ENCODE measurements at places on chromosomes 6 and 20.
A peak's percentile ranks its signal among the peaks of the same experiment; 100 is the strongest.

DNA sequence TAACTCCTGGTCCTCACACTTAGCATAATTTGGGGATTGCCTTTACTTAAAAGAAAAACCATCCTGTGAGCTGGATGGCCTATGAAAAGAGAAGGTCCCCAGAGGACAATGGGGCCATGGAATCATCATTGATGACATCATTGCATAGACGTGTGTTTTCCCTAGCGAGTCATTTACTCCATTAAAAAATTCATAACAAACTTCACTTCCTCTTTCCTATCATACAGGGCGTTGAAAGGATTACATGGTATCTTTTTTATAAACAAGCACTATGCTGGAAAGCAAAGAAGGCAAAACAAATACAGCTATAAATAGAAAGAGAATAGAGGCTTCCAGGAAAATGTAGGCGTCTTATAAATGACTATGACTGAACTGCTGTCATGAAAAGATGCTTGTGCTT lies 11.3 kb upstream of the COL12A1 start:
- DNase-seq = no peak

DNA sequence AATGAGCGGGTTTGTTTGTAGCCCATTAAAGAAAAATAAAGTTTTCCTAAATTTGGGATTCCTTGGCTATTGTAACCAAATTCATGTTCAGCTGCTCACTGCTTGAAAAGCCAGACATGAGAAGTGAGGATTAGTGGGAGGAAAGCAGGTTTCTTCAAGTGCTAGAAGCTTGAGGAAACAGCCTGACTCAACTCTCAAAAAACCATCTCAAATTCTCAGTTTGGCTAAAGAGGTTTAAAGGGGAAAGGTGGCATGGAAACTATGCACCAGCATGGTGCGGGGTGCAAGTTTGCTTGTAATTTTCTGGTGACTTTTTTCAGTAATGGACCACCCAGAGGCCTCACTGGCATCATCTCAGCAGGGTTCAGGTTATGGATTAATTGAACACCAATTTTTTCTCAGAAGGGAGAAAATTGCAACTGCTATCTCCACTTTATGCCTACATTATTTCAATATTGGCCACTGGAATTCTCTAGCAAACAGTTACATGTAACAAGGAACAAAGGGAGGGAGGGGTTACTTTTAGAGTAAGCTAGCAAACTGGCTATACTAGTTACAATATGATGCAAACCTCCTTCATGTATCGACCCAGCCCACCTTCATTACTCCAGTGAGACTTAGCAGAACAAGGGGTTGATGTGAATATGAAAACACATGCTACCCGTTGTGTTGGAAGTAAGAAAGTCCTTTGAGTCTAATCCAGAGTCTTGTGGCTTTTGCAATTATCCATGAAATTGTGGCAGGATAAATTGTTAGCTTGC lies 85.0 kb upstream of the IFNGR1 start:
- no peak for DNase-seq

- no peak for DNase-seq
These were observed 29.5 kb downstream of the KIF25 start for GRCh38 chr6:168026925-168027324.

DNA sequence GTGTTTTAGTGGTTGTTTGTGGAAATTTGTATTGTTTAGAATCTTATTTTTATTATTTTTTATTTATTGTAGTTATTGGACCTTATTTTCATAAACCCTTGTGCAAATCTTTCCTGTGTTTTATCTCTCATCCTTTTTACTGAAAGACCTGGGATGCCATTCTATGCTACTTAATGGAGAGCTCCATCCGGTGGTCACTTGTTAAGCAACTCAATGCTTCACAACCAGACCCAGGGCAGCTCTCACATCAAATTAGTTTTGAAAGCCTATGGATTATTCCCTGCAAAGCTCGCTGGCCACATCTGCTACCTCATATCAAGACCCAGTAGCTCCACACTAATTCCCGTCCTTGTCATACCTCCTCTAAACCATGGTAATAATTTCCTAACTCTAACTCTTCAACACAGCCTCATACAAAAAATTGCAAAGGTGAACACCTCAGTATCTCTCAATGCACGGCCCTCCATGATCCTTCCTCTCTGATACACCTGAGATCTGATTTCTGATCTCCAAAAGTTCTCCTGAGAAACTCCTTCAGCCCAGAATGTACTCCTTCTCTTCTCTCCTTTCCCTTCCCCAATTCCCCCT lies 296.6 kb upstream of the MANEA start:
- DNase-seq = peak; percentile 85

- no peak for DNase-seq
These were observed 54.5 kb upstream of the EYA2 start for GRCh38 chr20:46840054-46840729.

DNA sequence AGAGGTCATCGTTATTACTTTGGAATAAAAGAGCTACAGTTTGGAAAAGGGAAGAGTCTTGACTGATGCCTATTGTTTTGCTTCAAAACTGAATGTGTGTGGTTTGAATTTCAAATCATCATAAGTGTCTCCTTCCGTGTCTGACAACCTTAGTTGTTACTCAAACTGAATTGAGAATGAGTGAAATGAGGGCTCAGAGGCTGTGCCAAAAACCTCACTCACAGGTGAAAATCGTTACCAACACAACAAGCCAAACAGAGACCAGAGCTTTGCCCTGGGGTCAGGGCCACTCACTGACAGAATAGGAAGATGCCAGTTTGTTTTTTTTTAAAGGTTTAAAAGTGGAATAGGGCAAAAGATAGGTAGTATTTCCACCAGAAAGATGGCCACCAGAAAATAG lies 15.2 kb upstream of the SIRT5 start:
- DNase-seq = peak; percentile 40

DNA sequence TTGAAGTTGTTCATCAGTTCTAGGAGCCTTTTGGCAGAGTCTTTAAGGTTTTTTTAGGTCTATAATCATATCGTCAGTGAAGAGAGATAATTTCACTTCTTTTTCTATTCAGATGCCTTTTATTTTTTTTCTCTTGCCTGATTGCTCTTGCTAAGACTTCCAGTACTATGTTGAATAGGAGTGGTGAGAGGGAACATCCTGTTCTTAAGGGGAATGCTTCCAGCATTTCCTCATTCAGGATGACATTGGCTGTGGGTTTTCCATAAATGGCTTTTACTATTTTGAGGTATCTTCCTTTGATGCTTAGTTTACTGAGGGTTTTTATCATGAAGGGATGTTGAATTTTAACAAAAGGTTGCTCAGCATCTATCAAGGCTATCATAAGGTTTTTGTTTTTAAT lies 109.5 kb downstream of the CLVS2 start:
- DNase-seq = no peak

DNA sequence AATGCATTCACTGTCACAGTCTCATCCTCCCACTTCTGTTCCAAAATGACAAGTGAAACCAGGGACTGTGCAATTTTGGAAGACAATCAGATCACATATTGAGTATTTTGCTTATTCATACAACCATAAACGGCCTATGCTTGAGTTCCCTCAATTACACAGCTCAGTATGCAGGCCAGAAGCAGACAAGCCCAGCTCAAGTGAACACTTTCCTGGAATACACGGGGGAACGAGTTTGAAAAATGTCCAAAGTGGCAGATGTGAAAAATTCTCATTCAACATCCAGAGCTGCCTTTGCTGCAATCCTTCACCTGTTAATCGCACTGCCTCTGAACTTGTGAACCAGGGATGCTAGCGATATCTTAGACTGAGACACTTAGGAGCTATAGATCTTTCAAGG lies 190.2 kb downstream of the COL9A1 start:
- no peak for DNase-seq

DNA sequence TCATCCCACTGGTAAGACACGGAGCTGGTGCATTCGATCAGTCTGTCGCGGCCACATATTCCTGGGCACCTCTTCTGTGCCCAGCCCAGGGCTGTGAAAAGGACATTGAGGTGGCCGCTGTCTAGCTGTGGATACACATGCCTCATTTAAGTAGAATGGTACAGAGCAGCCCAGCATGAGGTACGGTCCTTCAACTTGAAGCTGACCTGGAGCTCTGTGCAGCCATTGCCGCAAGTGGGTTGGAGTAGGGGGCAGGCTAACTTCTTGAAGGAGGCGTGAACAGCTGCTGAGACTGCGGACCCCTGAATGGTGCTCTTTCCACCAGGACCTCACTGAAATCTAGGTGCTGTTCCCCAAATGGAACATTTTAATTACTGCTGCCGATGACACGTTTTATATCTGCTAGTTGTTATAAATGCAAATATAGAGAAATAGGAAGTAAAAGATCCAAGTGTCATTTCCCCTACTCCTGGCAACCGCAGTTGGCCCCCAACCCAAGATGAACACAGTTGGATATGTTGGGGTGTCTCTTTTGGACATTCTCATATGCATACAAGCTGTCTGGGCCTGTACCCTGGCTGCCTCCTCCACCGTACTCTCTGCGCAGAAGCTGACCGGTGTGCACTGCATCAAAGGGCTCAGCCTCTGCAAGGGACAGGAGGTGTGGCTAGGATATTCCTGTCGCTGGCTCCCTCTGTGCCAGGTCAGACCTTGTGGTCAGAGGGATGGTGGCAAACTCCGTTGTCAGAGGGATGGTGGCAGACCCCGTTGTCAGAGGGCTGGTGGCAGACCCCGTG lies 86.1 kb downstream of the CDC5L start:
- DNase-seq = no peak

GRCh38 chr6:10529231-10529801 lies 8.2 kb downstream of the GCNT2 start:
- no peak for DNase-seq

DNA sequence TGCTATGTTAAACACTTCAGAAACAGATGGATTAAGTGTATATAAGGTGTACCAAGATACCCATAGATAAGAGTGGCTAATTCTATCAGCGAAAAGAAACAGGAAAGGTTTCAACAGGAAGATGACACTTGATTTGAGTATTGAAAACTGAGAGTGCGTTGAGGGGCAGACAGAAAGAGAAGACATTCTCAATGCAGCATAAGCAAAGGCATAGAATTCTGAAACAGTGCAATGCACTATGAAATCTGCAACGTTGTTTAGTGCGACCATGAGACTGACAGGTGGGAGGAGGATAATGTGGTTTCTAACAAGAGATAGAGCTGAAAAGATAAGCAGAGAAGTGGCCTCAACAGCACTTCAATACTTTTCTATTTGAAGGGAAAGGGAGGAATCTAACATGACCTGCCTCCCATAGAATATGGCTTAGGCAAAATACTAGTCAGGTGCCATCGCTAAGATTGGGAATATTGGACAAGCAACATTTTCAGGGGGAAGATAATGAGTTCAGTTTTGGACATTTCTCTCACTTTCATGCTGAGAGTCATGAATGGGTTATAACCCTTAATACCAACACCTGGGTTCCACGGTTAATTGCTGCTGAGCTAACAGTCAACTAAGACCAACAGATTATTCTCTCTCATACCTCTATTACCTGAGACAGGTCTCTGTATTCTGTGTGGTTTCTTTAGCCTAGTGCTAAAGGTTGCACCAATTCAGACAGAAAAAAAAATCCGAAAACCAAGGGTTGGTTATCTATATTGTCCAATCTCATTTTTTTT lies 312.9 kb upstream of the ARID1B start:
- DNase-seq = no peak

DNA sequence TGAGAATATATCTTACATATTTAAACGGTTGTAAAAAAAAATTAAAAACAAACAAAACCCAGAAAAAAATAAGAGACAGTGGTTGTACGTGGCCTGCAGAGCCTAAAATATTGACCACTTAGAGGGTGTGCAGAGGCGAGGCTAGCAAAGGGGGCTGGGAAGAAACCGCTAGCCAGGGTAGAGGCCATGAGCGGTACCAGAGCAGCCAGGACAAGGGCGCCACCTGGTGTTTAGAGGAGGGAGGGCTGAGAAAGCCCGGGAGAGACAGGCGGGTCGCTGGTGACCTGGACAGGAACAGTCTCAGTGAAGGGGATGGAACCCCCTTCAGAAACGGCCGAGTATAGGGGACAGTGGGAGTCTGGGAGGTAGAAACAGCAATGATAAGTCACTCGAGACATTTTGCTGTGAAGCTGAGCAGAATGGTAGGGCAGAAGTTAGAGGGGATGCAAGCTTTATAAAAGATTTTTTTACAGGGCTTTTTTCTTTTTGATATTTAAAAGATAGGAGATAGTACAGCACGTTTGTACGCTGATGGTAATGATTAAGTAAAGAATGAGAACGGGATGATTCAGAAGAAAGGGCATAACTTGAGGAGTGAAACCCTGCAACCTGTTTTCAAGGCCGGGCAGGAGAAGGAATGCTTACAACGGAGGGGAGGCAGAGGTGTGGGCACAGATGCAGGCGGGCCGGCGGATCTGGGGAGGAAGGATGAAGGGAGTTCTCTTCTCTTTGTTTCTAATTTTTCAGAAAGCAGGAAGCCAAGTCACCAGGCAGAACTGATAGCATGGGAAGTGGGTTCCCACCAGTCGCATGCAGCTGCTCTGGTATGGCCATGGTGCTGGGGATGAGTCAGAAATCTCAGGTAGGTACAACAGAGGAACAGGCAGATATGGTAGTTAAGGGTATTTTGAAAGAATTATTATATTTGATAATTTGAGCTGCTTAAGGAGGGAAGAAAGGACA lies 76.2 kb downstream of the FAM229B start:
- peak; percentile 55 for DNase-seq

- DNase-seq = no peak
These were observed 13.4 kb upstream of the OCSTAMP start for GRCh38 chr20:46563860-46564221.

GRCh38 chr6:51928320-51928719 lies 159.1 kb downstream of the PKHD1 start:
- no peak for DNase-seq

DNA sequence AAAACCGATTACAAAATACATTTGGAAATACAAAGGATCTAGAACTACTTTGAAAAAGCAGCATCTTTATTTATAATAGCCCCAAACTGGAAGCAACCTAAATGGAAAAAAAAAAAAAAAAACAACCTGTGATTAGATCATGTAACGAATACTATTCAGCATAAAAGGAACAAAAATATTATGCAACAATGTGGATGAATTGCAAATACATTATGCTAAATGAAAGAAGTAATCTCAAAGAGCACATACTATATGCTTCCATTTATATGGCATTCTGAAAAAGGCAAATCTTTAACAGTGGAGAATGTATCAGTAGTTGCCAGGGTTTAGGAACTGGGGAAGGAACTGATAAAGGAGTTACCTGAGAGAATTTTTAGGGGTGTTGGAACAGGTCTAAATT lies 28.9 kb downstream of the IRAK1BP1 start:
- DNase-seq = no peak

Data from NCI-H69 (cell line).